ENCODE measurements at places on chromosomes 12 and 14. TPM values are rescaled to one million over a fixed set of nuclear protein-coding genes. Genes with fewer than 3 reads are reported as not detected.

DNA sequence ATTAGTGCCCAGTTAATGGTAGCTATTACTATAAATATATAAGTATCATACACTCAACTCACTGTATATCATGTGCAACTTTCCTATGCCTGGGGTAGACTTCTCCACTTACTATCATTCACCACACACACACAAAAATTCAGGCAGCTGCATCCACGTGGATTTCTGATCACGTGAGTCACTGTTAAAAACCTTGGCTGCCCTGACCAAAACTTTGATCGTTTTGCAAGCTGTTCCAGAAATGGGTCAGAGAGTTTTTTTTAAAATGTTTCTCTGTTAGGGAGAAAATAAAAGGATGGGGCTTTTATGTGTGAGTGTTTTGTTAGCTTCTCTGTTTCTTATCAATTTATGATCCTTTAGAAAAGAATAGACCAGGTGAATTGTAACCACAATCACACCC lies 198.2 kb upstream of the CNOT2 start:
- H3K36me3 ChIP-seq: no peaks in the 10 kb centered on the region
- no peak overlapping the region for H3K4me3 ChIP-seq
- no peak overlapping the region for H3K27ac ChIP-seq
- peaks cover 6% of the 10 kb centered on the region for H3K4me1 ChIP-seq
- peaks cover 2% of the 10 kb centered on the region for H3K27me3 ChIP-seq

DNA sequence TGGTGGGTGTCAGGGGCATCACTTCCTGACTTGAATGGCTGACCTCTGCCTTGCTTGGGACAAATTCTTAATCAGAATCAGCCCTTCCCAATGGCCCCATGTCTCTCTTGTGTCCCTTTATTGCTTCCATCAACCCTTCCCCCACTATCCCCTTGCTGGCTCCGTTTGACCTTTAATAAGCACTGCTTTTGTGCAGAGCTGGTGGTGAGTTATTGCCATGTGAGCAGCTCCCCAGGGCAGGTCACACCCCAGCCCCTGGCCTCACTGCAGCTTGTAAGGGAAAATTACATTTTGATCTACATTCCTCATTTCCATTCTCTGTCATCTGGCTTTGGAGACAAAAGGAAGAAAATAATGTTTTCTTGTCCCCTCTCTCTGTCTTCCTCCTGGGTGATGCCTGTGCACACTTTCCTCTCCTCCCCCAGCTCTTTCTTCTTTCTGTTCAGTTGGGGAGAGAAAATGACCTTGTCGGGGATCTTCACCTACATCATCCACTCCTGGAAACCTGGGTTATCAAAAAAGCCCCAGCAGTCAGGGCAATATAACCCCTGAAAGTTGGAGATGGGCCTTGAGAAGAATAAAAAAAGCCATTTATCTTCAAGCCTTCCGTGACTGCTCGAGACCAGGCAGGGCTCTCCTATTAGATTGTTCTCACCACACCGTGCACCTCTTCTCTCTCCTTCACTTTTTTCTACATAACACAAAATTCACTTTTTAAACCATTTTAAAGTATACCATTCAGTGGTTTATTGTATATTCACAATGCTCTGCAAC lies 100.4 kb upstream of the SRRM4 start:
- H3K27ac ChIP-seq: no peak overlapping the region
- H3K4me3 ChIP-seq: no peak overlapping the region
- H3K4me1 ChIP-seq: no peaks in the 10 kb centered on the region

The DAO gene
- total RNA-seq: not detected

The NT5DC3 gene
- total RNA-seq: 14.2 TPM

- no peak overlapping the region for H3K27ac ChIP-seq
- peaks cover 18% of the 10 kb centered on the region for H3K27me3 ChIP-seq
Observed at GRCh38 chr14:92472860-92473259, 40.7 kb upstream of the RIN3 start.

DNA sequence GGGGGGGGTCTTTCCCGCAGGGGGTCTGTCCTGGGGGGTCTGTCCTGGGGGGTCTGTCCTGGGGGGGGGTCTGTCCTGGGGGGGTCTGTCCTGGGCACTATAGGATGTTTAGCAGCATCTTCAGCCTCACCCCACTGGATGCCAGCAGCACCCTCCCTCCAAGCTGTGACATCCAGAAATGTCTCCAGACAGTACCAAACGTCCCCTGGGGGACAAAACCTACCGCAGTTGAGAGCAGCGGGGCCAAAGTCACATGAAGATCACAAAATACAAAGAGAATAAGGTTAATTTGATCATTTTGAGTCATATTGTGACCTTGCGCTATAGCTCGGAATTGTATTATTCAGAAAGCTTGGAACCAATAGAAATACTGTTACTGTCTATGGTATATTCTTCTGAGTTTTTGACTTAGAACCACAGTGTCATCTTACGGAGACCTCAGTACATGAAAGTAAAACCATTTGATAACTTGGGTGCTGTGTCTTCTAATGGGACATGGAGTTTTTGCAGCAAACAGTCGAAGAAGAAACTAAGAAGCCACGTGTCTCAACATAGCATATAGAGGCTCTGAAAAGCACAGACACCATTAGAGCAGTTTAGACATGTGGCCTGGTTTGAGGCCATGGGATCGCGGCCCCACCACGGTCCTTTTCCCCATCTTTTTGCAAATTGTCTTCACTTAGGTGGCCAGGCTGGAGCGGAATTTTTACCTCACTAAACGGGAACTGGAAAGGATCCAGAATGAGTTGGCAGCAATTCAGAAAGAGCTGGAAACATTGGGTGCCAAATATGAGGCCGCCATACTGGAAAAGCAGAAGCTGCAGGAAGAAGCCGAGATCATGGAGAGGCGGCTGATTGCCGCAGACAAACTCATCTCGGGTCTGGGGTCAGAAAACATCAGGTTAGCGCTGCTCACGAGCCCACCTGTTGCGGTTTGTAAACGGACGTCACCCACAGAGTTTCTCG lies 59.9 kb downstream of the CCDC92 start:
- DNase-seq: no peak
- no peak overlapping the region for H3K4me3 ChIP-seq
- no peak overlapping the region for H3K27ac ChIP-seq
- H3K4me1 ChIP-seq: peaks cover 12% of the 10 kb centered on the region

Measured in activated T-helper 1 cell treated with anti-CD3 and anti-CD28 coated beads, Interleukin-12 subunit alpha, Interleukin-12 subunit beta, Interleukin-2, Interleukin-4 antibody, amounts not matched to agents 30 ng/mL and 10 ng/mL and 1 ng/mL, durations not matched to agents 14 hours and 24 hours and 36 hours (primary cell).